Mesangial cell (primary cell): ENCODE measurements at places on chromosomes 11 and 22. TPM values are rescaled to one million over a fixed set of nuclear protein-coding genes. Genes with fewer than 3 reads are reported as not detected.

NEAT1 gene
- 16.5 and 75.2 TPM in 2 replicates for total RNA-seq

OR51E2 gene
- not detected in 2 replicates for total RNA-seq

OR2D2 gene
- not detected in 2 replicates for total RNA-seq

C22orf42 gene
- total RNA-seq, result not detected in 2 replicates

TMEM134 gene
- 58.2 and 61.9 TPM in 2 replicates for total RNA-seq

C11orf87 gene
- not detected in 2 replicates for total RNA-seq

AQP11 gene
- 0.33 and 2.4 TPM in 2 replicates for total RNA-seq

GGTLC2 gene
- total RNA-seq, result not detected in 2 replicates

OR8B4 gene
- not detected in 2 replicates for total RNA-seq
